ENCODE measurements at places on chromosomes 7 and 10.

GRCh38 chr7:55252386-55252785 lies 112.8 kb upstream of the LANCL2 start:
- DNase-seq = no peak

DNA sequence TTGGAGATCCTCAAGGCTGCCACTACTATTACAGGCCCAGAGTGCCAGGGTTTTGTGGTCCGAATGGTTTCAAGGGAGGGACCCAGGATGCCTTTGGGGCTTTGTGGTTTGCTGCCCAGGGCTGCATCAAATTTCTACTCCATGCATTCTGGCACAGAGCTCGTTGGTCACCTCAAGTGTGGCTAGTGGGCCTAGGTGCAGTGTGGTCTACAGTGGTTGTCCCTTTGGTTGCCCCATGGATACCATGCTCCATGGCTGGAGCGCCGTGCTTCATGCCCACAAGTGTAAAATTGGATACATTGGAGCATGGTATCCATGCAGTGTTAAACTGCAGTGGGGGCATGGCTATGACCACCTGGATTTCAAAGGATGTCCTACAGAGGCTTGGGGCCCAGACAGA lies 5.4 kb upstream of the PRF1 start:
- no peak for DNase-seq

DNA sequence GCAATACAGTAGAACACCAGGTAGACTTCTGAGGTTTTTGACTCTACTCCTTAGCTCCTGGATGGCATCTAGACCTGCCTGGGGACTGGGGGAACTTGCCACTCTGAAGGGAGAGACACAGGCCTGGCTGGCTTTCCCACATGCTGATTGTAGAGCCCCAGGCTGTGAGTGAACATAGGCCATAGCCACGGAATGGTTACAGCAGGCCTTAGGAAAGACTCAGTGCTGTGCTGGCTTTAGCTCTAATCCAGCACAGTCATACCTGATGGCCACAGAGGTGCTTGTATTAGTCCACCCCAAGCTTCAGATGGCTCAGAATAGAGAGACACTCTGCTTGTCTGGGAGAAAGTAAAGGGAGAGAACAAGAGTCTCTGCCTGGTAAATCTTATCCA lies 35.0 kb upstream of the ARHGAP12 start:
- no peak for DNase-seq

DNA sequence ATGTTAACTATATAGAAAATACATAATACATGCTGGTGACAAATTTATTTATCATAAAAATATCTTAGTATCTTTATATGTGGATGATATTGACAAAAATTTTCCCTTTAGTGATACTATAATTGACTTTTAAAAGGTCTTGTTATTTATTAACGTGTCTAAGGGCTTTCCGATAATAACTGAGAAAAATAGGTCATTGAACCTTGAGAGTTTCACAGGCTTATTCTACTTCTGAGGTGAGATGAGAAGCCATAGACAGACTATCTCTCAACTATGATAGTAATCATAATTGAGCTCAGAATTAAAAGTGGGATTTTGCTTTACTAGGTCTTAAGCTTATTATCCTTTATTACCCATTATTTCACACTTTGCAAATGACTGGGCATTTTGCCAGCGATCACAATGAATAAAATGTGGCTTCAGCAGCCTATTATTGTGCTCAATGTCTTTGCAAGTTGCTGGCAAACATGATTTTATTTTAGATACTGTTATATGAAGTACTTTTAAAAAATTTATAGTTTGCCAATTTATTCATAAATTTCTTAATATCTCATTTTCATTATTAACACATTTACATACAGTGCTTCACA lies 574.5 kb downstream of the ZWINT start:
- DNase-seq = no peak

- DNase-seq = no peak
Measured at GRCh38 chr10:52283174-52283573, 30.9 kb upstream of the DKK1 start.

- DNase-seq = no peak
Measured at GRCh38 chr7:140126435-140127034, 50.2 kb downstream of the KDM7A start.

- DNase-seq = peak; percentile 31
Measured at GRCh38 chr10:28668363-28669226, 8.7 kb upstream of the BAMBI start.

- DNase-seq = no peak
Measured at GRCh38 chr10:57657164-57657765, 610.4 kb downstream of the IPMK start.

GRCh38 chr7:76430836-76431235 lies 6.1 kb downstream of the ZP3 start:
- DNase-seq = no peak

- DNase-seq = no peak
Measured at GRCh38 chr10:106619346-106619745, 545.2 kb downstream of the SORCS1 start.

DNA sequence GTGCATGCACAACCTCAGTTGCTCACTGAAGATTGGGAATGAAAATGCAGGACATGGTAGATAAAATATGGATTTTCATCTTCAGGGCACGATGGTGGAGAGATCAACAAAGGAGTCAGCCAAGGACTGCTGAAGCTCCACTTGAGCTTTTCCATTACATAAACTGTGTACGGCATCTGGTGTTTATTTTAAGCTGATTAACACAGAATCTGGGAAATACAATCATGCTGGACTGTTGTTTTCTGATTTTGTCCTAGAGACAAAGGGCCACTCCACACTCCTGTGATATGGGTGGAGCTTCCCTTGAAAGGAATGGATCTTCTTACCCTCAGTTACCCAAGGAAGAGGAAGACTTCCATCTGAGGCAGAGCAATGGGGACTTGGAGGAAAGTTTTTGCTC lies 120.6 kb downstream of the SAMD9 start:
- DNase-seq = no peak

DNA sequence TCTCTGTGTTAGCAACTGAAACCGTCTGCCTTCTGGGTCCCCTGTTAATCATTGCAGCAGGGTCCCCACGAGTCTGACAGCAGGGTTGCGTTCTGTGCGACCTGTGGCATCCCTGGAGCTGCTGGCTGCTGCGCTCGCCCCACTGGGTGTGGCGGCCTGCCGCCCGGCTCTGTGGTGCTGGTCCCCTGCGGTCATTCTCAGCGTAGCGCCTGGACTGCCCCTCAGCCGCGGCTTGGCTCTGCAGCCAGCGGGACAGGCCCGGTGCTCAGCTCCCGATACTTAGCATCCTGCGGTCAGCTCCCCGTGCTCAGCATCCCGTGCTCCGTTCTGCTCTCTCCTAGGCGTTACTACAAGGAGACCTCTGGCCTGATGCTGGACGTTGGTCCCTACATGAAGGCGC lies 35.0 kb downstream of the LHPP start:
- no peak for DNase-seq

DNA sequence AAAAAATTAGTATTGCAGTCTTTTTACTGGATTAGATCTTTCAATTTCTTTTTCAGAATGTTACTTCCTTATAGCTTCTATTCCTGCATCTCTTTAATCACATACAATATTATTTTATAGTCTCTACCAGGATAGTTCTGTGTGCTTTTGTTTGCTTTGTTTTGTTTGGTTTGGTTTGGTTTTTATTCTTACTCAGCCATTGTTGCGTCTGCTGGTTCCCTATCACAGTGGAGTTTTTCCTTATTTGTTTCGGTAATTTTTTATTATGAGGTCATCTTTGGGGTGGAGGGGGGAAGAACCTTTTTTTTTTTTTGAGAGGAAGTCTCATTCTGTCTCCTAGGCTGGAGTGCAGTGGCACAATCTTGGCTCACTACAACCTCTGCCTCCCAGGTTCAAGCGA lies 9.0 kb upstream of the BAIAP2L1 start:
- DNase-seq = no peak

DNA sequence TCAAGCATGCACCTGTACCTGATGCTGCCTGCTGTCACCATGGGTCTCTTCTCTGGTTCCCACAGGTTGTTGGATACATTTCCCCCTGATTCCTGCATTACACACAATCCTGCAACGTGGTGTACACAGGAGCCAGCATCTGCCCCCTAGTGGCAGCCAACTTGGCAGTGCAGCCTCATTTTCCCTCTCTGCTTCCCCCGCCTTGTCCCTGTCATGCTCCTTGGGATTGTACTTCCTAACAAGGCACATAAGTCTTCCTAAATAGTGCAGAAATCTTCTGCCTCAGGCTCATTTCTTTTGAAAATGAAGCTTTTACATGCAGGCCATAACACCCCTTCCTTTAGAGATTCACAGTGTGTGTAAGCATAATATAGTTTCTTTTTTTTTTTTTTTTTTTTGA lies 387.5 kb downstream of the CCSER2 start:
- no peak for DNase-seq

DNA sequence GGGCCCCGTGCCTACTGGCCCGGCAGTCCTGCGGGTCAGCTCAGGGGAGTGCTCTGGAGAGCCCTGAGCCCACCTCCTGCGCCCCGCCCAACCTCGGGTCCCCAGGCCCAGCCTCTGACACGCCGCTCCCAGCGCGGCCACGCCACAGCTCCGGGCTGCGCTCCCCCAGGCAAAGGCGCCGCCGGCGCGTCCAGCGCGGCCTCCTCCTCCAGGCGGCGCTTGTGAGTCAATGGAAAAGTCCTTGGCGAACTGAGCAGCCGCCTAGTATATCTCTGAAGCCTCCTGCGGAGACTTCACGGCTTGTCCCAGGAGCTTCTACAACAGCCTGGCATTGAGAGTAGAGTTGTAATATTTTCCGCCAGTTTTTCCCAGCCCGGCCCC lies 29.5 kb upstream of the BMS1 start:
- DNase-seq = peak; percentile 79

DNA sequence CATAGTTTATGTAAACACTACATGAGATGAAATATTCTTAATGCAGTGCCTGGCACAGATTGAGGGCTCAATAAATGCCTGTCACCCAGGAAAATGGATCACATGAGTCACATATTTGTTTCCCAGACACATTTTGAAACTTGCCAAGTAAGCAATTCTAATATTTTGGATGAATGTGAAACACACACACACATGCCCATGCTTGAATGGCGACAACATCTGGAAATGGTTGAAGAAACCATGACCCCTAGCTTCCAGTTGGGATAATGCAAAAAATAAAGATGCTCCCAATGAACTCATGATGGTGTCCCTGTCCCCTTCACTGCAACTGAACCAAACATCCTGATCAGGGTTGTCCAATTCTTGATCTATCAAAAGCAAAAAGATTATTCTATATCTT lies 797.3 kb downstream of the XPNPEP1 start:
- no peak for DNase-seq

GRCh38 chr10:110357252-110357780 lies 52.6 kb upstream of the SMNDC1 start:
- peak; percentile 68 for DNase-seq

- no peak for DNase-seq
Measured at GRCh38 chr7:41093141-41093540, 609.7 kb downstream of the INHBA start.

GRCh38 chr10:131748831-131749766 lies 151.7 kb upstream of the PPP2R2D start:
- DNase-seq = no peak

DNA sequence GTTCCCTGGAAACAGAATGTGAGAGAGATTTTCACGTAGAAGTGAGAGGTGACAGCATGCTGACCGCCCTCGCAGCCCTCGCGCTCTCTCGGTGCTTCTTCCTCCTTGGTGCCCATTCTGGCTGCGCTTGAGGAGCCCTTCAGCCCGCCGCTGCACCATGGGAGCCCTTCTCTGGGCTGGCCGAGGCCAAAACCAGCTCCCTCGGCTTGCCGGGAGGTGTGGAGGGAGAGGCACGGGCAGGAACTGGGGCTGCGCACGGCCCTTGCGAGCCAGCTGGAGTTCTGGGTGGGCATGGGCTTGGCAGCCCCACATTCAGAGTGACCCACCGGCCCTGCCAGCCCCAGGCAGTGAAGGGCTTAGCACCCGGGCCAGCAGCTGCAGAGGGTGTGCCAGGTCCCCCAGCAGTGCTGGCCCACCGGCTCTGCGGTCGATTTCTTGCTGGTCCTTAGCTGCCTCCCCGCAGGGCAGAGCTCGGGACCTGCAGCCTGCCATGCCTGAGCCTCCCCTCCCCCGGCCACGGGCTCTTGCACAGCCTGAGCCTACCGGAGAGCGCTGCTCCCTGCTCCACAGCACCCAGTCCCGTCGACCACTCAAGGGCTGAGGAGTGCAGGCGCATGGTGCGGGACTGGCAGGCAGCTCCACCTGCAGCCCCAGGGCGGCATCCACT lies 888.7 kb upstream of the ZWINT start:
- no peak for DNase-seq

DNA sequence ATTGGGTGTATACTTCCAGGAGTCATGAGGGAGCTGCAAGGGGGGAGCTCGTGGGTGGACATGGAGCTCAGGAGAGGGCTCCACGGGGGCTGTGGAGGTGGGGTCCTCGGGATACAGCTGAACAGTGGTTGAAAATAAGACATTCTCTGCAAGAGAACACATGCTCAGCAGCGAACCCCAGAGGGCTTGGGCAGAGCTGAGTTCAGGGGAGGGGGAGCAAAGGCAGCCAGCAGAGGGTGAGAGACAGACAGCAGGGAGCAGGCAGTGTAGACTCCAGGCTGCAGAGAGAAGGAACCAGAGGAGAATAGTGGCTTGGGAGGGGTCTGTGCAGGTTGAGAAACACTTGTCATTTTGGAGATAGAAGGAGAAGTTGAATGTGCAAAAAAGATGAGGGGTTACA lies 73.0 kb upstream of the LRRC18 start:
- no peak for DNase-seq

DNA sequence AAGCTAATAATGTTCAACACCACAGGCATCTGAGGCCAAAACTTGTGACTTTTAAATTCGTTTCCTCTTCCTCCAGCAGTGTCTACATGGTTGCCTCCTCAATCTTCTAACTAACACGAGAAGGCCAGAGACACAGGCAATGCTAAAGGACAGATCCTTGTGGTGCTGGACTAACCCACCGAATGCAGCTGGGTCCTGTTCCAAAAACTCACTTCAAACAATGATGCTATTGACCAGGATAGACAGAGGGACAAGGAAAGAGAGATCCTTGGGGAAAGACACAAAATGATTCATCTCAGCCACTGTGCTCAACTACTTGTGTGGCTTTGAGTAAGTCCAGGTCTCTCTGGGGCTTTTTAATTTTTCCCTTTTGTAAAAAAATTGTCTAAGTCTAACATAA lies 107.6 kb downstream of the KCNMA1 start:
- no peak for DNase-seq

GRCh38 chr10:100104300-100104699 lies 22.6 kb upstream of the CPN1 start:
- no peak for DNase-seq

- no peak for DNase-seq
Measured at GRCh38 chr7:112161253-112162141, 44.7 kb downstream of the DOCK4 start.

GRCh38 chr10:109912335-109913281 lies 10.7 kb downstream of the XPNPEP1 start:
- DNase-seq = no peak

GRCh38 chr10:69894156-69894555 lies 92.5 kb downstream of the COL13A1 start:
- no peak for DNase-seq

DNA sequence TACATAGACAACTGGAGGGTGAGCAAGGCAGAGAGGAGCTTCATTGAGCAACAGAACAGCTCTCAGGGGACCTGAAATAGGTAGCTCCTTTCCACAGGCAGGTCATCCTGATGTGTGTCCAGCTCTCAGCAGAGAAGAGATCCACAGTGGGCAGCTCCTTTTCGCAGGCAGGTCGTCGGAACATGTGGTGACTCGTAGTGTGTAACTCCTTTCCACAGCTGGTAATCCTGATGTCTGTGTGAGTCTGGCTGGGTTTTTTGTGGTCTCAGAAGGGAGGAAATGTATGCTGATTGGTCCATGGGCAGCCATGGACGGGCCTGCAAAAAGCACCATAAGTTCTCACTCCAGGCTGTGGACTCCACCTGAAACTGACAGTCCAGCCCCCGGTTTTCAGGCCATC lies 24.4 kb upstream of the TES start:
- no peak for DNase-seq

GRCh38 chr7:33420311-33420940 lies 291.1 kb downstream of the BBS9 start:
- DNase-seq = no peak
